GM03348 (cell line): ENCODE measurements at places on chromosomes 1 and 21.
A peak's percentile ranks its signal among the peaks of the same experiment; 100 is the strongest.

DNA sequence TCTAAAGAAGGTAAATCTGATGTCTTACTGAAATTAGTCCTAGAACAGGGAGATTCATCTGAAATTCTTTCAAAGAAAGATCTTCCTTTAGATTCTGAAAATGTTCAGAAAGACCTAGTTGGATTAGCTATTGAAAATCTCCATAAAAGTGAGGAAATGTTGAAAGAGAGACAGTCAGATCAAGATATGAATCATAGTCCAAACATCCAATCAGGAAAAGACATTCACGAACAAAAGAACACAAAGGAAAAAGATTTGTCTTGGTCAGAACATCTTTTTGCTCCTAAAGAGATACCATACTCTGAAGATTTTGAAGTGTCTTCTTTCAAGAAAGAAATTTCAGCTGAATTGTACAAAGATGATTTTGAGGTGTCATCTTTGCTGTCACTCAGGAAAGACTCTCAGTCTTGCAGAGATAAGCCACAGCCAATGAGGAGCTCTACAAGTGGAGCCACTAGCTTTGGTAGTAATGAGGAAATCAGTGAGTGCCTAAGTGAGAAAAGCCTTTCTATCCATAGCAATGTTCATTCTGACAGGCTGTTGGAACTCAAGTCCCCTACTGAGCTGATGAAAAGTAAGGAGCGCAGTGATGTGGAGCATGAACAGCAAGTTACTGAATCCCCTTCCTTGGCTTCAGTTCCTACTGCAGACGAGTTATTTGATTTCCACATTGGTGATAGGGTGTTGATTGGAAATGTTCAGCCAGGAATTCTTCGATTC lies 61.6 kb upstream of the QSOX1 start:
- DNase-seq = peak; percentile 13

GRCh38 chr1:89842567-89843272 lies 21.9 kb downstream of the LRRC8D start:
- peak; percentile 46 for DNase-seq

- no peak for DNase-seq
Measured at GRCh38 chr1:223454959-223455358, 61.7 kb downstream of the CCDC185 start.

DNA sequence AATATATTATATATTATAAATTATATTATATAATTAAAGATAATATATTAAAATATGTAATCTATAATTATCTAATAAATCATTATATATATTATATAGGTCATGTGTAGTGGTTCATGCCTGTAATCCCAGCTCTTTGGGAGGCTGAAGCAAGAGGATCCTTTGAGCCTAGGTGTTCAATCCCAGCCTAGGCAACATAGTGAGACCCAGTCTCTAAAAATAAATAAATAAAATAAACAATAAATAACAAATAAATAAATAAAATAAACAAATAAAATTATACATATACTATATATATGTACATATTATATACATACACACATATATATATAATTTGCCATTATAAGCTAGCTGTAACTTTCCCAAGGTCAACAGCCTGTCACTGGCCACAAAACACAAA lies 277.7 kb downstream of the SETD4 start:
- DNase-seq = no peak

DNA sequence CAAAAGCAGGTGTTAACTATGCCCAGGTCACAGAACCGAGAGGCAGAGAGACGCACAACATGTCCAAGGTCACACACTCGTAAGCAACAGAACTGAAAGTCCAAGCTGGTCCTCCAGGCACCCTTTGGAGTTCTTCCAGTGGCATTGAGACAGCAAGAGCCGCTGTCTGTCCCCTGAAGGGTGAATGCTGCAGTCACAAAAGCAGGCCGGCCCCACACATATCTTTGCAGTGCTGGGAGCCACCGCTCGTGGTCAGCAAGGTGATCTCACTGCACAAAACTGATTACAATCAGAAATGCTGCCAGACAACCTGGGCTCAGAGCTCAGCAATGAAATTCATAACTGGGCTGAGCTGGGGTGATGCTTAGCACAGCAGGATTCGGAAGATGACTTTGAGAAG lies 47.4 kb upstream of the RAB4A start:
- no peak for DNase-seq

DNA sequence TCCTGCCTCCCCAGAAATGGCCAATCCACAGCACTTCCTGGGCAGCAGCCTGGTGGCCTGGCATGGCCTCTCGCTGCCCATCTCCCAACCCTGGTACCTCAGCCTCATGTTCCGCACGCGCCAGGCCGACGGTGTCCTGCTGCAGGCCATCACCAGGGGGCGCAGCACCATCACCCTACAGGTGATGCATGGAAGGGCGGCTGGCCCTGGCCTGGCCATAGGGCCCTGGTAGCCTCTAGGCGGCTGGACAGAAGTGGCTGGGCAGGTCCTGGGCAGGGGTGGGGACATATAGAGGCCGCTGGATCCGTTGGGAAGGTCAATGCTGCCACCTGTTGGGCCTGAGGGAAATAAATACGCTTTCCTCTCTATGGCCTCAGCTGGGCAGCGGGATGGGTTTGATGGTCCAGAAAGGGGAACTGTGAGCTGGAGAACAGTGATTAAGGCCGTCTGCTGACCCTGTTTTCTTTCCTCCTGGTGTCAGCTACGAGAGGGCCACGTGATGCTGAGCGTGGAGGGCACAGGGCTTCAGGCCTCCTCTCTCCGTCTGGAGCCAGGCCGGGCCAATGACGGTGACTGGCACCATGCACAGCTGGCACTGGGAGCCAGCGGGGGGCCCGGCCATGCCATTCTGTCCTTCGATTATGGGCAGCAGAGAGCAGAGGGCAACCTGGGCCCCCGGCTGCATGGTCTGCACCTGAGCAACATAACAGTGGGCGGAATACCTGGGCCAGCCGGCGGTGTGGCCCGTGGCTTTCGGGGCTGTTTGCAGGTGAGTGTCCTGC lies 14.4 kb downstream of the CELSR2 start:
- DNase-seq = peak; percentile 90

DNA sequence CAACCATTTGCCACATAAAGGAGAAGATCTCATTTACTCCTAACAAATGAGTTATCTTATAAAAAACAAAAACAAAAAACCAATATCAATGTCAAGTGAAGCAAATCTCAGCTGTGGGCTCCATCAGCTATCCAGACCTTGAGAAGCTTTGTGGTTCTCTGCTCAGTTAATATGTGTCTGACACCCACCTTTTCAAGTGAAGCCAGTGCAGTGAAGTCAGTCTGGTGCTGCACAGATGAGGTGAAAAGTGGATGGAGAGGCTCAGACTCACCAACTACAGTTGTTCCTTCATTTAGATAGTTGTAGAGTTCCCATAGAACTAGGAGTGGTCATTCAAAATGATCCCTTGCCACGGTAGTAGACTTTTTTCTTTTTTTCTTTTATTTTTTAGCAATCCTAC lies 106.8 kb downstream of the NTNG1 start:
- DNase-seq = no peak

DNA sequence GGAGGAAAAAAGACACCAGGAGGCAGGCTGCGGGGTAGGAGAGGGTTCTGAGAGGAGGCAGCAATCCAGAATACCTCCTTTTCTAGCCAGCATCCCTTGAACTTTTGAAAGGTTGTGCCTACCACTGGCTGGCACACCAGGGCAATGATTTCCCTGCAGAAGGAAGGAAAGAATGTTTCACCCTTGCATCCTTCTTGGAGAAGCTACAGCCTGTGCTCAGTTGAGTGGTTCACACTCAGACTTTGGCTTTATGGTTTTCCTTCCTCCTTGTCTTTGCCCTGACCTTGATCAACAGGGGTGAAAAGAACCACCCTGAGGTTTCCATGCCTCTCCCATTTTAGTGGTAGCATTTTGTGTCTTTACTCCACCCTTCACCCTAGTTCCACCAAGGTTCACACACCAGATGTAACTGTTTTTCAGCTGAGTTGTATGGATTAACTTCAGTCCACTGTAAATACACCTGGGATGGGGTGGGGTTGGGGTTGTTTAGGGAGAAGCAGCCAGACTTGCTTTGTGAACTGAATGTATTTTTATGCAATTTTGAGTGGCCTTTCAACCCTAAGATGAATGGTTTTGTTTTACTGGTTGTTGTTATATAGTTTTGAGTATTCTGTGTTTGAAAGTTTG lies 122.3 kb downstream of the SYT2 start:
- no peak for DNase-seq

DNA sequence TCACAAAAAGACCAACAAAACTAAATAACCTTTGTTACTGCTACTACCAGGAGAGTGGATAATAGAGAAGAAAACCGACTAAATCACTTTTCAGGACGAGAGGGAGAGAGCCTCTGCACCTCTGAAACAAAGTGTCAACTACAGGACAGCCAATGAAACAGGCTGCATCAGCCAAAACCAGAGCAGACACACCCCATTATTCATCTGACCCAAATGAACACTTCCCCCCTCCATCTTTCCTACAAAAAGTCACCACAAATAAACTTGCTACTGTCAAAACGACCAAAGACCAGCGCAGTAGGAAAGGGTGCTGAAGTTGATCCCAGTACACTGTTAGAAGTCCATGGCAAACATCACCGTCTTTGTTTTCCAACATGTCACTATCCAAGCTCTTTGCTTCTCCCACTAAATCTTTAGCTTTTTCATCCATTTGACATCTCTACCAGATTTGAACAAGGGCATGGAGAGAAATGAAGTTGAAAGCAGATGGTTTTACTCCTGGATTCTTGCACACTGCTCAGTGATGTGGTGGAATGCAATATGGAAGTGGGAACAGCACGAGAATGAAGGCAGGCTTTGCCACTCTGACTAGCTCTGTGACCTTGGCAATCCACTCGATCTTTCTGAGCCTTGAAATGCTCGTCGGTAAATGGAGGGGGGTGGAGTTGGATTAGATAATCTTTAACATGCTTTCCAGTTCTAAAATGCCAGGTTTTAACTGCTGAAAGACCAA lies 20.5 kb downstream of the DSTYK start:
- DNase-seq = peak; percentile 15

DNA sequence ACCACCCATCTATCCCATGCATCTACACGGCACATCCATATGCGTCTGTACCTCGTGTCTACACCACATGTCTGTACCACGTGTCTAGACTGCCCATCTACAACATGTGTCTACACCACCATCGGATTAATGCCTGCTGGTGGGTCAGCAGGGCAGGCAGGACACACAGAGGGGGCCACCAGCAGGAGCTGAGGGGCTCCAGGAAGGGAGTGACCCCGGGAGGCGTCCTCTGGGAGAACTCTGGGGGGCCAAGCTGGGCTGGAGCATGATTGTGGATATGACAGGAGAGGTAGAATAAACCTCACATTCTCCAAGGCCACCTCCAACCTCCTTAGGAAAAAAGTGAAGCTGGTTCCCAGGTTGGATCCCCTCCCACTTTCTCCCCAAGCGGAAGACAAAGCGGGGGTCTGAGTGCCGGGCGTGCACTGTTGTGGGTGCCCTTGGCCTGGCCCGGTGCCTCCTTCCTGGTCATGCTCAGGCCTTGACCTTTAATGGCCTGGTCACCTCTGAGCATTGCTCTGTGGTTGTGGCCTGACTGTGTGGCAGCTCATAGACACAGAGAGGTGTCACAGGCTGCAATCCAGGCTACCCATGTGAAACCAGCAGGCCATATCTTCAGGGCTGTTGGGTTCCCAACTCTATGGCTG lies 881 bp upstream of the ACTRT2 start:
- DNase-seq = no peak

DNA sequence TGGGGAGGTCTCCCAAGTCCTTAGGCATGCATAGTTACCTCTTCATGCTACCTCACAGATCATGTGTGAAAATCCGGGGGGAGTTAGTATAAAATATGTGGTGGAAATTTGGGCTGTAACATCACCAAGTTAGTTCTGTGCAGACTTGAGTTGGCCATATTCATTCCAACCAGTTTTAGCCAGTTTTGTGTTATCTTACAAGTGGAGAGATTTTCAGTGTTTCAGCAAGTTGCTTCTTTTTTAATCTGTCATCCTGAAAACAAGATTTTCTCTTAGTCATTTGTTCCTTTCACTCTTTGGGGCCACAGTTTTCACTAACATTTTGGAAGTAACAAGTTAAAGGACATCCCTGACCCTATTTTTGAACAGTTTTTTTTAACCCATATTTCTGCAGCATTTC lies 11.3 kb downstream of the SLC25A24 start:
- no peak for DNase-seq

DNA sequence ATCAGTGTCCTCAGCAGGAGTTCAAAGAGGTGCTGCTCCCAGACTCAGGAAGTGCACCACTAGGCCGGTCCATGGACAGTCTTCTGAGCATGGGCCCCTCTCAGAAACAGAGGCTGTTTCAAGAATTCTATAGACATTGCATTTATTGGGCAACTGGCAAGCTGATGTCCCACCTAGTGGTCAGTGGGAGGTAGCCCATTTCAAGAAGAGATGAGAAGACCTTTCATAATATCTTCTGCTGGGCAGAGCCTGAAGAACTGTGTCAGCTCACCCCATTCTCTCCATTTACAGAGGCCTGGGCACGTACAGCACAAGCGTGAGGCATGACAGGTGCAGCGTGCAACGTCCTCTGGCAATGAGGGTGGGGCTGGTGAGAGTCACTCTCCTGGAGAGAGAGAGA lies 216.0 kb downstream of the DYRK1A start:
- peak; percentile 74 for DNase-seq

- no peak for DNase-seq
Measured at GRCh38 chr21:38761531-38761930, 44.2 kb upstream of the ETS2 start.

GRCh38 chr1:172451002-172451443 lies 7.2 kb upstream of the PIGC start:
- DNase-seq = peak; percentile 19

- DNase-seq = peak; percentile 91
Measured at GRCh38 chr1:110106013-110106941, 6.0 kb upstream of the UBL4B start.

- DNase-seq = no peak
Measured at GRCh38 chr1:41672641-41673361, 188.3 kb upstream of the EDN2 start.

GRCh38 chr1:105485207-105485606 lies 1571.3 kb upstream of the PRMT6 start:
- peak; percentile 57 for DNase-seq

GRCh38 chr21:45943630-45944540 lies 37.7 kb upstream of the COL6A1 start:
- no peak for DNase-seq

- no peak for DNase-seq
Measured at GRCh38 chr1:110361856-110362255, 22.7 kb downstream of the RBM15 start.

GRCh38 chr1:38964140-38964548 lies 22.5 kb upstream of the RHBDL2 start:
- no peak for DNase-seq

DNA sequence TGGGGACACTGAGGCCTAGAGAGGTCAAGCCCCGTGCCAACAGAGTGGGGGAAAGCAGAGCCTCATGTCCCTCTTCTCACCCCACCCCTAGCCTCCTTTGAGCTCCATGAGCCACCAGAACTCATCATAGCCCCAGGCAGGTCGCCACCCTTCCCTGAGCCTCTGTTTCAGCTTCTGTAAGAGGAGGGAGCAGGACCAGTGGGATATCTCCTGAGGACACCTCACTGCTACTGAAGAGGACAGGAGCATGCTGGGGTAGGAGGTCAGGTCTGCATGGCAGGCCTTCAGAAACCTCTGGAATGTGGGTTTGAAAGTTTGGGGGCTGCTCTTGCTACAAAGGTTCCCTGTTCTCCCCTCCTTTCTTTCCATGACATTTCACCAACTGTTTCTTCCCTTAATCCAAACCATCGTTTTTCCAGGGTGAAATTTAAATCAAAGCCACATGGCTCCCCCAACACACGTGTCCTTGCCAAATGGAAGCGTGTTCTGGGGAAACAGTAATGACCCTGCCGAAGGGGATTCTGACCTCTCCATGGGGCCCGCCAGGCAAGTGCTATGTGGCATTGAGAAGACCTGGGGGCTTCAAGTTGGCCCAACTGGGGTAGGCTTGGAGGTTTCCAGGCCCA lies 88.1 kb upstream of the RUNX3 start:
- DNase-seq = no peak
